ENCODE measurements at places on chromosomes 12 and 14.
A peak's percentile ranks its signal among the peaks of the same experiment; 100 is the strongest.

- no peak for DNase-seq
These were observed 40.8 kb upstream of the EPS8 start for GRCh38 chr12:15829949-15830348.

DNA sequence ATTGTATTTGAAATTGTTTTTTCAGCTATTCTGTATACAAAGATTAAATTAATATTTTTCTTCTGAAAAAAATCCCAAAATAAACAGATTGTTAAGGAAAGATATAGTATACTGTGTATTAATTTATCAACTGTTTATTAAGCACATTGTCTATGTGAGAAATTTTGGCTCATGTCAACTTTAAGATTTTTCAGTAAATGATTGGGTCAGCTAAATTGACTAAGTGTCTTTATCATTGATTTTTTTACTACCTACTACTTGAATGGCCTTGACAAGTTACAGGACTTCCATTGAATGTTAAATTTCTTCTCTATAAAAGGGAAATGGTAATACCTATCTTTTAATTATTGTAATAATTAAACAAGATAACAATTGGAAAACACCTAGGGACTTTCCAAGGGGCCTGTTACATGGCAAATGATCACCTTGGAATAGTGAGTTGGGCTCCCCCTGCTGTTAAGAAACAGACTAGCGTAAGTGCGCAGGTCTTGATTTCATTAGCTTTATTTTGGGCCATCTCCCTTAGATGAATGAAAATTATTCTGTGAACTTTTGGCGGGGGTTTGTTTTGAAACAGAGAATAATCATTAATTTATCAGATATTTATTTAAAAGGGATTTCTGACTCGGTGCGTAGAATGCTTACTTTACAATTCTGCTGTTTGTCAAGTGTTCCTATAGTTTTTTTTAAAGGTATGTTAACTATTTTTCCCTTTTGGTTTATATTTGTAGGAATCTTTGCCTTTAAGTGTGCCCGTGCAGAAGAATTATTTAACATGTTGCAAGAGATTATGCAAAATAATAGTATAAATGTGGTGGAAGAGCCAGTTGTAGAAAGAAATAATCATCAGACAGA lies 14.5 kb upstream of the CCT2 start:
- peak; percentile 45 for DNase-seq

- DNase-seq: peak; percentile 18
These were observed 1.5 kb downstream of the WNK1 start for GRCh38 chr12:753611-754472.

GRCh38 chr12:102452605-102453004 lies 27.8 kb downstream of the IGF1 start:
- DNase-seq: no peak
